Right renal cortex interstitium (tissue), 3 donors: ENCODE measurements at places on chromosomes 1 and 21. TPM values are rescaled to one million over a fixed set of nuclear protein-coding genes. Genes with fewer than 3 reads are reported as not detected.
A peak's percentile ranks its signal among the peaks of the same experiment; 100 is the strongest.

DNA sequence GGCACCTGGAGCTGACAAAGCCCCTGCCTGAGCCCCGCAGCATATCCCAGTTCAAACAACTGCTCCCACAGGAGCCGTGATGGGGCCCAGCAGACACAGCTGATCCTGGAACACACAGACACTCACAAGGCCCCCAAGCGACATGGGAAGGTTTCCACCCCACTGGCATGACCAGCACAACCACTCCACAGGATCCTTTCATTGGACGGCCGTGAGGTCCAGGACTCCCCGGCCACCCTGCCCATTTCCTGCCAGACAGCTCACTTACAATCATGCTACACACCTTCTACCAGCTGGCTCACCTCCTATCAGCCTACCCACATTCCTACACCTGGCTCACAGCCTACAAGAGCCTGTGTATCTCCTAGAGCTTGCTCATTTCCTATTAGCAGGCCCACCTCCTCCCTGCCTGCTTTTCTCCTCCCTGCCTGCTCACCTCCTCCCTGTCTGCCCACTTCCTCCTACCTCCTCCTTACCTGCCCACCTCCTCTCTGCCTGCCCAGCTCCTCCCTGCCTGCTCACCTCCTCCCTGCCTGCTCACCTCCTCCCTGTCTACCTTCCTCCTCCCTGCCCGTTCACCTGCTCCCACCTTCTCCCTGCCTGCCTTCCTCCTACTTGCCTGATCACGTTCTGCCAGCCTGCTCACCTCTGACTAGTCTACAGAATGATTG is 73.9 kb downstream of the MATN1 start:
- no peak for DNase-seq

DNA sequence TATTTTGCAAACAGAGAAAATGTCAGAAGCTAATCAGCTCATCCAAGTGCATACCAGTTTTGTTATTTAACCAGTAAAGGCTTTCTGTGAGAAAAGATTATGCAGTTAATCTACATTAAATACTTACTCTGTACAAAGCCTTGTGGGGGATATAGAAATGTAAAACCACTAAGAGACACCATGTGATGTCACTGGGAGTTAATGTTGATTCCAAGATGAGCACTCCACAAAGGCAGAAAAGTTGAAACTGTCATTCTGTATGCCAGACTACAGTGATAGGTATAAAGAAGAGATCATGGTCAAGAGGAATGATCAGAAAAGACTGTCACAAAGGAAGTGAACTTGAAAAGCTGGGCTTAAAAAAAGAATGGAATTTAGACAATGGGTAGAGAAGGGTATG is 100.3 kb upstream of the SGIP1 start:
- DNase-seq = no peak

GBP6 gene
- polyA plus RNA-seq = not detected

- DNase-seq = no peak
Measured at GRCh38 chr1:218081358-218081757, 203.7 kb upstream of the RRP15 start.

RGS7 gene
- polyA plus RNA-seq = 6.4 TPM

OR2L8 gene
- polyA plus RNA-seq = not detected

PRKCZ gene
- 33.6 TPM for polyA plus RNA-seq

DNA sequence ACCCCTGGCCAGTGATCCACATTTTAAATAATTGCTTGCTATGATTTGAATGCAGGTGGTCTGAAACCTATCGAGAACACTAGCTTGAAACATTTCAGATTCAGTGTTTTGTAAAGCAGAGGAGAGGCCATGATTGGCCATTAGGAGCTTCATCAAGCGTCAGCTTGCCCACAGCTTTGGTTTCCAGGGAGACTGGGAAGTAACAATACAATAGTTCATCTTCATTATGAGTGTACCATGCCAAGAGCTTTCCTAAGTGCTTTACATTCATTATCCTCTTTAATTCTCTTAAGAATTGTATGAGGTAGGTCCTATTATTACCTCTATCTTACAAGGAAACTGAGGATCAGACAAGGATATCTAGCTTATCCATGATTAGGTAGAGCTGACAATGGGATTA is 27.7 kb upstream of the ATP5PO start:
- no peak for DNase-seq

CHAF1B gene
- 9.7 TPM for polyA plus RNA-seq

- peak; percentile 27 for DNase-seq
Measured at GRCh38 chr21:39675993-39676661, 63.4 kb downstream of the B3GALT5 start.

DNA sequence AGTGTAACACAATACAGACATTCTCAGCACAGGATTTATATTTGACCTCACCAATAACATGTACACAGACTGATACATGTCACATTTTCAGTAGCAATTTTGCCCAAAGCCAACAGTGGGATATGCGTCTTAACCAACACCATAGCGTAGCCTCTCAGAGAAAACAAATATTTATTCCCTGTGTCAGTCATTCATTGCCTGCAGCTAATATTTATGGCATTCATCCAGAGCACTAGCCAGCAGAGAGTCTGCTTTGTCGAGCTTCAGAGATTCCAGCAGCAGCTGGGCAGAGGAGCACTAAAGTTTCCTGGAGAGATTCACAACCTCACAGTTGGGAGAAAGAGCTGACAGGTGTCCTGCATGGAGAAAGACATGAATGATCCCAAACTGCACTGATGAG is 400.7 kb upstream of the DAB1 start:
- DNase-seq = no peak

GRCh38 chr21:45372732-45373355 is 32.1 kb upstream of the COL18A1 start:
- DNase-seq = no peak

- no peak for DNase-seq
Measured at GRCh38 chr1:171606402-171606941, 15.6 kb upstream of the MYOCOS start.

DNA sequence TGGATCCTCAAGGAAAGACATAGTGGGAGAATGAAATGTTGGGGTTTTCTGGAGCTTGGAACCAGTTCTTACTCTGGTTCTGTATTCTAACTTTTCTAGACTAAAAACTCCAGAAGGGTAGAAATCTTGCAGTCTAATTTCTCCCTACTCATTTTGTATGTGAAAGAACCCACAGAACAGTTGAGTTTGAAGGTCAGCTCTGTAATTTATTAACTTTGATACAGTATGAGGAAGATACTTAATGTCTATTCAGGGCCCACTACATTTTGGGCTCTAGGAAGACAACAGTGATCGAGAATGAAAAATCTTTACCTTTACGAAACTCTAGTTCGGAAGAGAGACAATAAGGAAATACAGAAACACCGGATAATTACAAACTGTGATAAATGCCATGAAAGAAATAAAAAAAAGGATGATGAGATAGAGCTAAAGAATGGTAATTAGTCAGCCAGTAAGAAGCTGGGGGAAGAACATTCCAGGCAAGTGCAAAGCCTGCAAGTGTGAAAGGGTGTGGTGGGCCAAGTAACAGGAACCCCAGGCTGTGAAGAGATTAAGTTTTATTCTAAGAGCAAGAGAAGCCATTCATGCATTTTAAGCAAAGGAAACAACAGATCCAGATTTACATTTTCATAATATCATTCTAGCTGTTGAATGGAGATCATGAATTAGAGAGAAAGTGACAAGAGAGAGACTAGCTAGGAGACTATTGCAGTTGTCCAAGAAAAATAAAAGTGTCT is 159.9 kb upstream of the HMCN1 start:
- no peak for DNase-seq

OR2T29 gene
- not detected for polyA plus RNA-seq

GRCh38 chr1:236774926-236775325 is 20.2 kb upstream of the MTR start:
- no peak for DNase-seq

GRCh38 chr1:5711956-5712645 is 280.1 kb downstream of the NPHP4 start:
- no peak for DNase-seq

DNA sequence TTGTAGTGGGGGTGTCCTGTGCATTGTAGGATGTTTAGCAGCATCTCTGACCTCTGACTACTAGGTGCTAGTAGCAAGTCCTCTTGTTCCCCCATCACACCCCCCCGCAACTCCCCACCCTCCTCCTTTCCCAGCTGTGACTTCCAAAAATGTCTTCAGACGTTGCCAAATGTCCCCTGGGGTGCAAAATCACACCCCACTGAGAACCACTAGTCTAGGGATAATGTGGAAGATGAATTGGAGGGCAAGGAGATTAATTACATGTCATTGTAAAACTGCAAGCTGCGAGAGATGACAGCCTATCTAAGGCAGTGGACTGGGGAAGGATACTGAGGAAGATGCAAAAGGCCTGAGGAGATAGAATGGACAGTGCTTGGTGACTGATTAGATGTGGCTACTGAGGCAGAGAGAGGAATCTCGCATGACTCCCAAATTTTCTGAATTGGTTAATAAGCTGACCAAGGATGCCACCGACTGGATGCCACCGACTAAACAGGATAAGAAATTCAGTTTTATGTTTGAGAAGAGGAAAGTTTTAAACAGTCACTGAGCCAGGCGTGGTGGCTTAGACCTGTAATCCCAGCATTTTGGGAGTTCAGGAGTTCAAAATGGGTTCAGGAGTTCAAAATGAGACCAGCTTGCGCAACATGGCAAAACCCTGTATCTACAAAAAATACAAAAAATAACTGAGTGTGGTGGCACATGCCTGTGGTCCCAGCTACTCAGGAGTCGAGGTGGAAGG is 3.1 kb upstream of the JAK1 start:
- no peak for DNase-seq

DNA sequence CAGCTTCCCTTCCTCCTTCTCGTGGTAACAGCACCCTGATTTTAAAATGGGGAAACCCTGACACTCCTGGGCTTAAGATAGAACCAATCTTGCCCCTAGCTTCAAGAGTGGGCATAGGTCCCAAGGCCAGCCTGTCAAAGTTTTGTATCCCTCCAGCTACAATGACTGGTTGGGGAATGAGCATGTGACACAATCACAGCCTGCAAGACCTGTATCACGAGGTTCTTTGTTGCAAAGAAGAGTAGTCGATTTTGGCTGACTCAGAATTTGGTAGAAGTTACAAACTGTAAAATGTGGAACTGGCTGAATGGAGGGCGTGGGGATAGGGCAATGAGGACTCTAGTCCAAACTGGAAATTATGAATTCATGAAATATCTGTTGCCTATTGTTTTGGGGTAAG is 18.7 kb downstream of the CTSK start:
- DNase-seq = no peak

DNA sequence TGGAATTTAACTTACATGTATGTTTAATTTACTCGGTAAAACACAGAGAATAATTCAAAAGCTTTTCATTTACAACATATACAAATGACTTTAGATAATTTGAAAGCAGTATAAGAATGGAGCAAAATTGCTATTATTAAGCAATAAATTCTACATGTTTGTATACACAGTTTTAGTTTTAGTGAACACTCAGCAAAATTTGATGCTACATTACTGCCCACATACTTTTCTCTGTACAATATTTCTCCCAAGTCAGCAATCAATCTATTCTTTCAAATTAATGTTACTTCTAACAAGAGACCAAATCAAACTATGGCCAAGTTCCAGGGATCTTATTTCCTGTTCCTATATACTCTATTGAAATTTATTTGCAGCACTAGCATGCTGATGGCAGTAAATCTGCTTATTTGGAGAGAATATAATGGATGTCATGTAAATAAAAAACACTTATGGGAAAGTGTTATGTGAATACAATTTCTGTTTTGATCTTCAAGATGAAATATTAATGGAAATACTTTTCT is 82.6 kb upstream of the BRINP3 start:
- no peak for DNase-seq

GRCh38 chr1:66395202-66396061 is 138.5 kb upstream of the SGIP1 start:
- no peak for DNase-seq

DNA sequence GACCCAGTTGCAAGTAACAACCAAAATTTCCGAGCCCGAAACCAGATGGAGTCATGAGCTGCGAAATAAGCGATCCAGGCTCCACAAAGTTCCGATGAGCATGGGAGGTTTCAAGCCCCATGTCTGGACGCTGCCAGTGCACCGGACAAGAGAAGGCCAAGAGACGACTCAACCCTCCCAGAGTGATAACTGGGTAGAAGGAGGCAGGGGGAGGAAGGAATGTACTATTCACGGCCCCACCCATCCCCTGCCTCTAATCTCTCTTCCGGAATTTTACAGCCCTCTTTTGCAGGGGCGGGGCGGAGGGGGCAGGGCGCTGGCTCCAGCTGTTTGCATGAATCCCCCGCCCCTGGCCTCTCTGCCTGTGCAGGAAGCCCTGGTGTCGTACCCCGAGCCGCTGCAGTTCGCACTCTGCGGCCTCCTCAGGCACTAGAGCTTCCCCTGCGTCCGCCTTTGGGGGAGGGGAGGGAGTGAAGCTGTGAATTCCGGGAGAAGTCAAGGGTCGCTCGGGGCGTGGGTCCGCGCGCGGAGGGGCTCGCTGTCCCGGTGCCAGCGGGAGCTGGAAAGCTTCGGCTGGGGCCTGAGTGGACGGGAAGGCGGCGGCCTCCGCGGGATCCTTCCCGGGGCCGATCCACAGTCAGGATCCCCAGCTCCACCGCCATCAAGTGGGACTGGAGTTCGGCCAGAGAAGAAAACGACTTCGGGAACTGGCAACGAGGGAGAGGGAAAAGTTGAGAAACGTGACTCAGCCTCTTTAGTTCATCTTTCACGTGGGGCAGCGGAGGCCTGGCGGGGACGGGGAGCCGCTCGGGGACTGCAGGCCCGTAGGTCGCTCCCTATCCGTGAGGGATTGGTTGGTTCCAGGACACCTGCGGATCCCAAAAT is 6.3 kb upstream of the PTP4A2 start:
- peak; percentile 61 for DNase-seq

LIN28A gene
- polyA plus RNA-seq = not detected

GRCh38 chr1:175172503-175172902 is 20.1 kb downstream of the KIAA0040 start:
- no peak for DNase-seq

DNA sequence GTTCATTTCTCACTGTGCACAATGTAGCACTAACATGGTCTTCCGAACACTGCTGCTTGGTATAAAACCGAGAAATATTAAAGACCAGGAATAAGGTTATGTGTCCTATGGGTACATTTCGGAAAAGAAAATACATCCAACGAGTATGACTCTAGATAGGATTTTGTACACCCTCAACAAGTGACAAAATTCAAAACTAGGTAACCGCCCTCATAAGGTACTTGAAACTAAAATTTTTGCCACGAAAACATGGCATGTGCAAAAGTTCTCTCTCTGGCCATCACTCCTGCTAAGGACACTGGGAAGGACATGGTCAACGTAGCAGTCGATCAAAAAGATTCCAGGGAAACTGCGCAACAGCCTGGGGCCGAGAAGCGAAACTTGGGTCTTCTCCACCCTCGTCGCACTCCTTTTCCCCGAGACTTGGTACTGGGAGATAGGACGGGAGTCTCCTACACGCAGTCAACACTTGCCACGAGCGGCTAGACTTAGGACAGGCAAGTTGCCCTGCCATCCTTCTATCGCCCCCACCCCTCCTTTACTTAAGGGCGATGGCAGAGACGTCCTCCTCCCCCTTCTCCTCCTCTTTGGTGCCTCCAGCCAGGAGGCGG is 338 bp upstream of the TOR1AIP1 start:
- peak; percentile 84 for DNase-seq

- DNase-seq = peak; percentile 47
Measured at GRCh38 chr1:18100491-18101063, 7.0 kb upstream of the IGSF21 start.

- no peak for DNase-seq
Measured at GRCh38 chr1:32335535-32335789, 571 bp downstream of the MARCKSL1 start.

- DNase-seq = no peak
Measured at GRCh38 chr1:83827741-83828140, 171.2 kb downstream of the TTLL7 start.
